Stimulated activated CD4-positive, alpha-beta T cell treated with anti-CD3 and anti-CD28 coated beads, Interleukin-12 subunit alpha, Interleukin-12 subunit beta, amount 100 ng/mL, for 24 hours (primary cell): ENCODE measurements at places on chromosomes 3 and 15.
A peak's percentile ranks its signal among the peaks of the same experiment; 100 is the strongest.

DNA sequence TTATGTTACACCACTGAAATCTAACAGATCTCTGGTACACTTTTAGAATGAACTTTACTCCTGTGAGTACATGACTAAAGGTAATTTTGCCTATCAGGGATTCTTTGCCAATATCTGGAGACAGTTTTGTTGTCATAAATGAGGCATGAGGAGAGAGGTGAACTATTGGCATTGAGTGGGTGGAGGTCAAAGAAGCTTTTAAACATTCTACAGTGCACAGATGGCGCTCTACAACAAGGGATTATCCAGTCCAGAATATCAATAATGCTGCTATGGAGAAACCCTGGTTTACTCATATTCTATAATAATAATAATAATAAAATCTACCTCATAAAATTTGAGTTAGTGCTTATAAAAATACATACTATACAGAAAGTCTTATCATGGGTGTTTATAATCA is 702.3 kb downstream of the SI start:
- no peak for DNase-seq

GRCh38 chr3:122903171-122903570 is 108.3 kb downstream of the SLC49A4 start:
- DNase-seq, result no peak

- peak; percentile 6 for DNase-seq
Measured at GRCh38 chr3:33645060-33645647, 72.9 kb downstream of the CLASP2 start.

- no peak for DNase-seq
Measured at GRCh38 chr3:15151166-15151565, 52.2 kb upstream of the RBSN start.

DNA sequence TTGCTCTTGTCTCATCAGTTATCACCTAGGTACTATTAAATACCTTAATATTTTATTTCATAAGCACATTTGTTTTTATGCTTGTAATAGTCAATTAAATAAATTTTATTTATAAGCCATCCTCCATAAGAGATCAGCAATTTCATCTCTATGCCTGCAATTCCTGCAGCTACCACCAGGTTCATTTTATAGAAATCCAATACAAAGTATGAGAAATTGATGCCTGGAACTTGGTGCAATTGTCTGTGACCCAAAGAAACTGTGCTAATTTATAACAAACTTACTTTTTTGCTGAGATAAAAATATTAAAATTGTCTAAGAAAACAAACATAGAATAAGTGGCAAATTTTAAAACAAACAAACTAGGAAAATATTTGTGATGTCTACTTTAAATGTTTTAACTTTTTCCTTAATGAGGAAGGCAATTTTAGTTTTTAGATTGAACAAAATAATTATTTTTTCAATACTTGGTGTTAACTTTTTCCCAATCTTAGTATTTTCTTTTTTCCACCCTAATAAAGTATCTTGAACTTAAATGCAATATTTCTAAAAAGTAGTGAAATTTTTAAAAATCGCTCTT is 1026.6 kb downstream of the ROBO1 start:
- no peak for DNase-seq

GRCh38 chr15:37078566-37078965 is 21.8 kb downstream of the MEIS2 start:
- DNase-seq, result no peak

DNA sequence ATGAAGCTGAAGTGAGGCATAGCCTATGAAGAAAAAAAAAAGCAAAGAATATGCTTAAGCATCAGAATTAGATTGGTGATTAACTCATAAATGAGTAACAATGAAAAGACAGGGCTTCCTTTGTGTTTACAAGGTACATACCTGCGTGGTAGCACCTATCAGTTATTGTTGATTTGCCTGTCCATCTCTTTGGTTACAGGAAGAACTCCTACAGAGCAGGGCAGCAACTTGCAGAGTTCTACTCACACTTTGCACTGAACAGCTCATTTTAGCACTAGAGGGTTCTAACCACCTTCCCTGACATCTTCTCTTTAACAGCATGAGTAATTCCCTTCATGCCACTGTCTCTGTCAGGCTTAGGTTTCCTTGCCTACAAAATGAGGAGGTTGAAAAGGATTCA is 166.0 kb downstream of the DPH6 start:
- DNase-seq, result no peak

DNA sequence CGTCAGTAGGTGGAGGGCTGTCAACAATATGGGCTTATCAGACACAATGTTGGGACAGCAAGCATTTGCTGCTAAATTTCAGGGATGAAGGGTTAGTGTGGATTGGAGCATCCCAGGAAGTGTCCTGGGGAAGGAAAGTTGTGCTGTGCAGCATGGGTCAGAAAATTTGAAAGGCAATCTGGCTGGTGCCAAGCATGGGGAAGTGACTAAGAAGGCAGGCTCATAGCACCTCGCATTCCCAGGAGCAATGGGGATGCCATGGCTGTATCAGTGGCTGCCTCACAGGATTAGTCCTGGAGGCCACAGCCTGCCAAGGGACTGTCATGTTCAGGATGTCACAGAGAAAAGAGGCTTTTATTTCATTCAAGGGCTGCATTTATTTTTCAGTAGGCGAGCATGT is 322.4 kb upstream of the TRIM42 start:
- DNase-seq, result no peak
